Foreskin fibroblast (primary cell): ENCODE measurements at places on chromosomes 6 and 20.

- no peak for DNase-seq
These were observed 6.4 kb downstream of the SYNJ2 start for GRCh38 chr6:157987788-157988699.

DNA sequence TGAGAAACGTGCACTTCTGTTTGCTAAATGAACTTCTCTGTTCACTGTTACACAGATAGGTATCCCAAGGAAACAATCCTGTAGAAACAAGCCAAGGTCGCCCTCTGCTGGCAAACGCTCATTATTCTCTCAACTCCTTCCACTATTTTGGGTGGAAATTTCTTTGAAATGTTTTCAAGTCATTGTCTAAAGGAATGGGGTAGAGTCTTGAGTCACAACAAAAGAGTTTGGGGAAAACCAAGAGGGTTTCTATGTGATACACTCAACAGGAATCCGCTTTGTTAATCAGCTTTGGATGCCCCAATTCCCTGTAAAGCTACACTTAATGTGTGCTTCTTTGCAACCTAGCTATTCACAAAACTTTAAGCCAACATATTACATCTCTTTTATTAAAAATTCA lies 4.6 kb upstream of the RAE1 start:
- peak; percentile 92 for DNase-seq

DNA sequence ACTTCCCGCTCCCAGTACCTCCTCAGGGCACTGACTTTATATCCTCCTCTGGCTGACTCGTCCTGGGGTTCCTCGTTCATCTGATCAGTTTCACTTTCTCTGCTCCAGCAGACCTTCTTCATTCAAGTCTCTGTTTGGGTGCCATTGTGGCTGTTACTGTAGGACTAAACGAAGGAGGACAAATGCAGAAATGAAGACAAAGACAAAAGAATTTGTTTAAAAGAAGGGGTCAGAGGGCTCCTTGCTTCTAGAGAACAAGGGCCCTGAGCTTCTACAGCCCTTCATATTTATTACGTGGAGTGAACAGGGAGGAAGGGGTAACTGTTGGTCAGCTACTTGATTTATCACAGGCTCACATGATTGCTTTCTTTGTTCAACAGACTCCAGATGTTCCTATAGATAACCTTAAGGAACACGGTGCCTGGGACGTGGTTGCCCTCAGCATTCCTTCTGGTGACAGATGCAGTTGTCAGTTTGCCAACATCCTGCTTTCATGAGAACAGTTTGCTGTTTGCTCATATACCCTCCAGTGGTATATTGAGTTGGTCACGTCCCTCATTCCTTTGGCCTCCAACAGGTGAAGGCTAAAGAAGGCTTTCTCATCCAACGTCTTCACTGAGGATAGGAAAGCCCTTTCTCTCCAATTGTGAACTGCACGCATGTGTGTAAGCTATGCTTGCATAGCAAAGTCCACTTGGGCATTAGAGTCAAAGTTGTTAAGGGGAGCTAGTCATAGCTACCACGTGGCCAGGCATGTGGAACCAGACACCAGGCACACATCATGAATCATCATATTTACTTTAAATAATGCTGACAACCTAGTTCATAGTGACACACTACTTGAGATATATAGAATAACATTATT lies 69.1 kb upstream of the BTN3A2 start:
- DNase-seq, result peak; percentile 91

- peak; percentile 93 for DNase-seq
These were observed 132.8 kb upstream of the AGPAT4 start for GRCh38 chr6:161406646-161407045.

DNA sequence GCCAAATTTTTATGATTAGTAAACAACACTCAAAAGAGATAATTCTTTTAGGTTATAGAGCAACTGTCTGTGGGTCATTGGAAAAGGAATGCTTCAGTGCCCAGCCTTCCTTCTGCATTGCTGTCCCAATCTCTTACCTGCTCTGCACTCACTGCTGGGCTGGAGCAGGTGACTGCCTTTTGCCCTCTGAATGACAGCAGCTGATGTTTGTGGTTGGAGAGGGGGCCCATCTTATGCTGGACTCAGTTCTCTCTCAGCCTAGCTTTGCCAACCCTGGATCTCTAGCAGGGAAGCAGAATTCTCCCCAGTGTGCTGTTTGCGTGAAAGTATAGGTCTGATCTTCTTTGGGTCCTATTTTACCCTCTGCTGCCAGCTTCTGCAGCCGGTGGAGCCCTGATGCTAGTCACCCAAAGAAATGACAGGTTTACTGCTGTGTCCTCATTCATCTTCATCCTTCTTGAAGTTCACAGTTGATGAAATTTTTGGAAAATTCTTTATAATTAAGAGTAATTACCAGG lies 193.5 kb downstream of the ARID1B start:
- DNase-seq, result no peak

GRCh38 chr6:16839631-16840179 lies 78.4 kb upstream of the ATXN1 start:
- no peak for DNase-seq

- no peak for DNase-seq
These were observed 733.7 kb upstream of the CITED2 start for GRCh38 chr6:140108167-140108566.

GRCh38 chr6:98529364-98529763 lies 305.0 kb upstream of the POU3F2 start:
- DNase-seq, result no peak

DNA sequence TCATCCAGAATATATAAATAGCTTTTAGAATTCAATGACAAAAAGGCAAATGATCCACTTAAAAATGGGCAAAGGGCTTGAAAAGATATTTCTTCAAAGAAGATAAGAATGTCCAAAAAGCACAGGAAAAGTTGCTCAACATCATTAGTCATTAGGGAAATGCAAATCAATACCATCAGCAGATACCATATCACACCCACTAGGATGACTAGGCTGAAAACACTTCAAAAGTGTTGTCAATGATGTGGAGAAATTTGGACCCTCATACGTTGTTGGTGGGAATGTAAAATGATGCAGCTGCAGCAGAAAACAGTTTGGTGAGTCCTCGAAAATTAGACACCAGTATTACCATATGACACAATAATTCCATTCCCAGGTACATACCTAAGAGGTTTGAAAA lies 303.6 kb upstream of the SLC35B3 start:
- peak; percentile 52 for DNase-seq

- no peak for DNase-seq
These were observed 8.4 kb downstream of the MUC21 start for GRCh38 chr6:30991891-30992290.

DNA sequence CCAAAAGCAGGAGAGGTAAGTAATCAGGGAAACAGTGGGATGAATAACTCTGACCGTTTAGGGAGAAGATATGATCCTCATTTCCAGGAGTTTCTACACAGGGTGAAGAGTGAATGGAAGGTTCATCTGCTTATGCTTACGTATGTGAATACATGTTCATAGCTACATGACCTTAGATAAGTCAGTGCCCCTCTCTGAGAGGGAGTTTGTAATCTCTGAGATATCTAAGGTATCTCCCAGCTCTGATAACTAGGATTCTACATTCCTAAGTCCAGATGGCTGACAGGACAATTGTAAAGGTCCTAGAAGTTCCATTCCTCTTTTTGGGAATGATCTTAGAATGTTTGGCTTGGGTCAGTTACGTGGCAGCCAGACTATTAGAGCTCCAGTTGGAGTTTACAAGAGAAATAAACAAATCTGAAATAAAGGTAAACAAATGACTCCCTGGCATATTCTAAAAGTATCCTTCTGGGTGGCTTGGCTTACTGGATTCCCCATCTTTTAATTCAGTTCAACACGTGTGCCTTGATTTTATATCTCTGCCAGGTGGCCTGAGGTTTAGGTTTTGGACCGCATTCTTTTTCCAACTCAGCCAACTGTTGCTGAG lies 15.8 kb downstream of the PROCR start:
- DNase-seq, result no peak

- DNase-seq, result no peak
These were observed 61.0 kb downstream of the SESN1 start for GRCh38 chr6:109033655-109034054.

DNA sequence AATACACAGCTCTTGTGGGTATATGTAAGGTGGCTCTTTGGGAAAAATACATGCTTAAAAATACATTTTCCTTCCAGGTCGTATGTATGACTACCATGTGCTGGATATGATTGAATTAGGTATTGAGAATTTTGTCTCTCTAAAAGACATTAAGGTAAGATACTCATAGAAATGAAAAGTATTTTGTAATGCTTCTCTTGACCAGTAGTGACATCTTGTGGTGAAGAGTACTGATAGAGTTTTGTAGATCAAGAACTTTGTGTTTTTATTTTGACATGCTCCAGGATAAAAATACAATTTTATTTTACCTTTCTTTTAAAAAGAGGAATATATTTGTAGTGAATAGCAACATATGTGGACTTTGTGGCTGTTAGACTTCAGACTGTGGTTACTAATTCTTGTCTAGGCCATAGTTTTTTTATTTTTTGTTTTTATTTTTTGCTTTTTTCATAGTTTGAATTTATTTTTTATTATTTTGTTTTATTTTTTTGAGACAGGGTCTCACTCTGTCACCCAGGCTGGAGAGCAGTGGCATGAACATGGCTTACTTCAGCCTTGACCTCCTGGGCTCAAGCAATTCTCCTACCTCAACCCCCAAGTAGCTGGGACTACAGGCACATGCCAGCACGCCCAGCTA lies 17.9 kb downstream of the RPF2 start:
- DNase-seq, result peak; percentile 58

- DNase-seq, result no peak
These were observed 62.2 kb upstream of the BMP2 start for GRCh38 chr20:6705106-6705766.

- peak; percentile 33 for DNase-seq
These were observed 25.0 kb downstream of the MAP1LC3A start for GRCh38 chr20:34583544-34583943.

DNA sequence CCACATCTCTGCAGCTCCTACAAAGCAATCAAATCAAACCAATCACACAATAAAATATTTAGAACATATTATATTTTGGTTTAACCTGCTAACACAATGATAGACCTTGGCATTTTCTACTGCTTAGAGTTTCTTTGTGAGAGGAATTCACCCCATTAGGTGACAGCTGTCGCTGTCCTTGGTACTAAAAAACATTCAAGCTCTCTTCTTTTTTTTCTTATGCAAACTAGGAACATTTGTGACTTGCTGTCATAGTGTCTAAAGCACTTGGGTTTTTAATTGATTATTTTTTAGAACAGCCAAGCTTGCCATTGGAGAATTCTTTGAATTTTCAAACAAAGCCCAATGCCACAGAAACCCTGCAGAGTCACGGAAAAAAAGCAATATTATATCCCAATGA lies 46.4 kb downstream of the CNR1 start:
- no peak for DNase-seq

- DNase-seq, result no peak
These were observed 370.3 kb downstream of the NRN1 start for GRCh38 chr6:5636210-5637030.

DNA sequence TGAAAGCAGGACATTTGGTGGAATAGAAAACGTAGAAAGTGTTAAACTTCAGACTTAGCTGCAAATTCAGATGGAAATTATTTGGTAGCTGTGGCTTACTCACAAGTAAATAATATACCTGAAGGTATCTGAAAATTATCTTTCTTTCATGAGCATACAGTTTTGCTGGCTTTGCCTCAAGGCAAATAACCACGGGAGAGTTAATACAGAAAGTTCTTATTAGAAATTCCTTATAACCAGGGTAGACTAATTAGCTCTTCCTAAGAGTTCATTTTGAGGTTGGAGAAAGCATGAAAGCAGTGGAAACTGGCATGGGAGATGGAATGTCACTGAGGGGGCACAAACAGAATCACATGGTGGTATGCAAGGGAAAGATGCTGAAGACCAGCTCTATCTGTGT lies 217.5 kb downstream of the CD83 start:
- no peak for DNase-seq

GRCh38 chr20:34047917-34048316 lies 54.2 kb downstream of the RALY start:
- no peak for DNase-seq

DNA sequence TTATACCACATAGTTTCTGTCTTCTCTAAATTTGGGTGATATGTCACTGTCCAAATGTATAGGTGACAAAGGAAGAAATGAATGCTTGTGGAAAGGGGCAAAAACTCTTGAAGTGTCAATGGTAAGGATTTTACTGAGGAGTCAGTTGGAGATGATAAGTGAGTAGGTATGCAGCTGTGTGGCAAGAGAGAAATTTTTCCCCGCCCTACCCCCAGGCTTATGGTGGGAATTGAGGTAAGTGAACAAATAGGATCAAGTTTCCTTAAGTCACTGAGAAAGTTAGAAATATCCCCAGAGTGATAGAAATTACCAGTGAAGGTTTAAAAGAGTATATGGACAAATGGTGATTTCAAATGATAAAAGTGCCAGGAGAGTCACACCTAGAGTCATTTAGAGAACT lies 11.8 kb downstream of the DSE start:
- no peak for DNase-seq

- no peak for DNase-seq
These were observed 88.1 kb downstream of the SYNJ2 start for GRCh38 chr6:158069800-158070195.

DNA sequence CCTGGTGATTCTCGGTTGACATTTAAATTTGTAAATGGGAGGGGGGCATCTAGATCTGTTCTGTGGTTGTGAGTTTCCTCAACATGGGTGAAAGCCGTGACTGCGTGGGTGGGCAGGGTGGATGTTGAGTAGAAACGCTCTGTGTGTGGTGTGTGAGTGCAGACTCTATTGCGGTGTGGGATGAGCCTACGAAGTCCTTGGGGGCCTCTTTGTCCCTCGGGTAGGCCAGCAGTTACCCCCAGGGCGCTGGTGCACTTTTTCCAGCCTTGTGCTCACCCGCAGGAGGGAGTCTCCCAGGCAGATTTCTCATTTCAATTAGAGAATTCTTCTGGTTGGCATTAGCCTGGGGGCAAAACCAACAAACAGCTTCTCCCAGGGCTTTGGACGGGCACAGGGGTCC lies 10.6 kb downstream of the TOX2 start:
- DNase-seq, result no peak

GRCh38 chr6:54700158-54700557 lies 146.4 kb upstream of the FAM83B start:
- DNase-seq, result no peak

GRCh38 chr20:37336369-37337207 lies 9.4 kb upstream of the SRC start:
- DNase-seq, result peak; percentile 55

GRCh38 chr6:157076451-157076822 lies 246.9 kb downstream of the TMEM242 start:
- DNase-seq, result no peak

- no peak for DNase-seq
These were observed 106.8 kb upstream of the AFDN start for GRCh38 chr6:167719920-167720319.

DNA sequence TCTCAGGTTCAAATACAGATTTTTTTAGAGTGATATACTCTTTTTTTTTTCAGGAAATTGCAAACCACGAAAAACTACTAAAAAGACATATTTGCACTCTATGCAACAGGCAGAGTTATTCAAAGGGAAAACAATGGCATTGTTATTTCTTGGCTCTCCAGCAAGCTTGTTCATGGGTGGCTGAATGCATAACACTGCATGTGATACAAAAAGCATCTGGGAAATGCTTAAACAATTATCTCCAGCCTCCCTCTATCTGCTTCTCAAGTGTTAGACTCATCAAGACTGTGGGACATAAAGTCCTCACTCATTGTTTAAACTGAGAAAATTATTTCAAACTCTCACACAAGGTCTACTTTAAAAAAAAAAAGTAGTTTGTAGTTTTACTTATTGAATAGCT lies 7.3 kb upstream of the COL12A1 start:
- DNase-seq, result no peak

GRCh38 chr6:134176264-134176975 lies 124.0 kb upstream of the SLC2A12 start:
- peak; percentile 55 for DNase-seq
